Ascending aorta (tissue), 2 donors: ENCODE measurements at places on chromosomes 3 and 15.

DNA sequence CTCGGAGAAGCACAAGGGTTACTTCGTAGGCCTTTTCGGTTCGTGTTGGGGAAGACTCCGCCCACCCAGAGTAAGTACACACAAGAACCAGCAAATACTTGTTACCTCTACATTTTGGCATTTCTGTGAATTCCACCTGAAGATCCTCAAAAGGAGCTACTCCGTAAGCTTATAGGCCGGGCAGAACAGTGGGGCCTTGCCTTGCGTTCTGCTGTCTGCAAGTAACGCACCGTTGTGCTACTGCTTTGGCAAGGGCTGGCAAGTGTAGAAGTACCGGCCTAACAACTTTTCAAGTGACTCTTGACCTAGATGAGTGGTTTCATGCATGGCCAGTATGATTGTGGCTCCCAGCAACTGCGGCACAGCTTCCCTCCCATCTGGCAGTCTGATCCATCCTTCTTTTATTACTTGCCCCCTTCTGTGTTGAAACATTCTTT lies 6.4 kb upstream of the DNAAF4 start:
- DNase-seq, result no peak

GRCh38 chr3:78507196-78507984 lies 1260.4 kb downstream of the ROBO1 start:
- DNase-seq, result no peak

DNA sequence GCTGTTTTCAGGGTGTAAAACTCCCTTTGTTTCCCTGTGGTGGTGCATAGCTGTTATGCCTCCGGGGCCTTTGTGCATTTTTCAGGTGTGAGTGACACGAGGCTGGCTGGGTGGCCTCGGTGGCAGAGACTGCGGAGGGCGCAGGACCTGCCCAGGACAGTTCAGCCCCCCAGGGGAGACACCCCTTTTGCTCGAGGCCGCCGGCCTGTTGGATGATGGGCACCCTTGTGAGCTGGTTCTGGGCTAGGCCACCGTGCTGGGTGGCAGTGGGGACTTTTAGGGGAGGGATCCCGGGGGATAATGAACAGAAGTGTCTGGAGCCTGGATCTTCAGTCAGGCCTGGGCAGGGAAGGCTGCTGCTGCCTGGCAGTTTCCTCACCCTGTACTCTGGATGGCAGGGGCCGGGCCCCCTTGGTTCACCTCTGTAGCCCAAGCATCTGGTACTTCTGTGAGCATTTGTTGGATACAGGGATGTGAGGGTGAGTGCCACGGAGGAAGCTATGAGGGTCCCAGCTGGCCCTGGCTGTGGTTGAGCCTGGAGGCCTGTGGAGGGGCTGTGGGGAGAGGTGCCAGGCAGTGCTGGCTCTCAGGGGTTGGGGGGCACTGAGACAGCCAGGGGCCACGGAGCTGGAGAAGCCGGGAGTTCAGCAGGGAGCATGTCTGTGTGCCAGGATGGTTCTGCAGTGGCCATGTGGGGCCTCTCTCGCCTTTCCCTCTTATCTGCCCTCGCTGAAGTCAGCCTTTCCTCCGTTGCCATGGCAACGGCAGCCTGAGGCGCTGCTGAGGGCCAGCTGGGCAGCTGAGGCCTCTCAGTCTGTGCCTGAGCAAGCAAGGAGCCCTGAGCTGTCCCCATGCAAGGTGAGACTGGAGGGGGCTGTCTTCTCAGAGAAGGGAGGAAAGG lies 49.0 kb downstream of the KY start:
- no peak for DNase-seq

- no peak for DNase-seq
These were observed 7.3 kb downstream of the GPR149 start for GRCh38 chr3:154422694-154423093.

DNA sequence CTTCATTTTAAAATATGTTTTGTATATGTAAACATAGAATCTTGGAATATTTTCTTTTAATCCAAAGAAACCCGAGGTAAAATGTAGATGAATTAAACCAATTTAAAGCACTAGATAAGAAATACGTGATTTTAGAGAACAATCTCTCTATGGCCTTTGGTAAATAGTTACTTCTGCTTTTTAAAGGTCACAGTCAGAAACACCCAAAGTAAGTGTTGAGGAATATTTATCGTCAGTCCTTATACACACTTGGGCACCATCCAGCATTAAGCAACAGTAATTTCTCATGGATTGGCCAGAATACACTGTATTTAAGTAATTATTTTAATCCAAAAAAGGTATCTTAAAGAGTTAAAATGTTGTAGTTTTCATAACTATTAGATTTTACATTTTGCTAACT lies 713.2 kb downstream of the NLGN1 start:
- no peak for DNase-seq

DNA sequence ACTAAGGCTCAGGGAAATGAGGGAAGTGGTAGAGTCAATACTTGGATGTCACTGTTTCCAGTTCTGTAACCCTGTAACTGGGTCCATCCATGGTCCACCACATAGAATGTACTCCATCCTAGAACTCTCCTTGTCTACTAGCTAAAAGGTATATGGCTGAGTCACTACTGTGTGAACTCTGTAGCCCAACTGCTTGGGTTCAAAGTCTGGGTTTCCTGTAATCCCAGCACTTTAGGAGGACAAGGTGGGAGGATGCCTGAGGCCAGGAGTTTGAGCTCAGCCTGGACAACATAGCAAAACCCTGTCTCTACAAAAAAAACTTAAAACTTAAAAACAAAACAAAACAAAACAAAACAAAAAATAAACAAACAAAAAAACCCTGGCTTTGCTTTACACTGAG lies 5.3 kb upstream of the DIS3L start:
- DNase-seq, result no peak

- no peak for DNase-seq
These were observed 21.8 kb upstream of the MUSTN1 start for GRCh38 chr3:52856666-52857065.

- no peak for DNase-seq
These were observed 8.1 kb downstream of the ABTB1 start for GRCh38 chr3:127680798-127681221.

- no peak for DNase-seq
These were observed 37.4 kb downstream of the TXNRD3 start for GRCh38 chr3:126617571-126617970.

DNA sequence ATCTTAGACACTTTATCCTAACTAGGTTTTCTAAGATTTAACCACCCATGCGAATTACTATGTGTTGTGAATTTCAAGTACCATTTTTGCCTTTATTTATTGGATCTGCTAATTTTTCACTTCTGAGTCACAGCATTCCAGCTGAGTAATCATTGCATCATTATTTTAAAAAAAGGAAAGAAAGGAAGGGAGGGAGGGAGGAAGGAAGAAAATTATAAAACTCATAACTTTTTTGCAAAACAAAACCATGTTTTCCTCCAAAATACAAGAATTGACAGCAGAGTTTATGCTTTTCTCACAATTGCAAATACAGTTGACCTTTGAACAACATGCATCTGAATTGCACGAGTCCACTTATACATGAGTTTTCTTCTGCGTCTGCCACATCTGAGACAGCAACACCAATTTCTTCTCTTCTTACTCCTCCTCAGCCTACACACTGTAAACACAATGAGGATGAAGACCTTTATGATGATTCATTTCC lies 651.4 kb upstream of the NECTIN3 start:
- no peak for DNase-seq

DNA sequence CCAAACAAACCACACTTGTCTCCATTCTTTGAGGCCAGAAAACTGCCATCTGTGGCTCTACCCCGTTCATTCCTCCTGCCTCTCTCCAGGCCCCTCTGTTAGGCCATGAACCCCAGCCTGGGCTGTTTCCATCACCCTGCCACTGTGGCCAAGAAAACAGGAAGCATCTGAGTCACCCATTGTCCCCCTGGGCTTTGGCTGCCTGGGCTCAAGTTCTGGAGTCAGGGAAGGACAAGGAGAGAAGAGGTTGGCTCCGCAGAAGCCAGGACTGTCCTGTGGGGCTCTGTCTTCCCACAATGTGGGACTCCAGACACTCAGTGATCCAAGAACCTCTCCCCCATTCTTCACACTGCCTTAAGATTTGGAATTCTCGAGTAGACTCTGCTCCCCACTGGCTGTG lies 14.8 kb upstream of the LCTL start:
- peak; percentile 74 for DNase-seq

DNA sequence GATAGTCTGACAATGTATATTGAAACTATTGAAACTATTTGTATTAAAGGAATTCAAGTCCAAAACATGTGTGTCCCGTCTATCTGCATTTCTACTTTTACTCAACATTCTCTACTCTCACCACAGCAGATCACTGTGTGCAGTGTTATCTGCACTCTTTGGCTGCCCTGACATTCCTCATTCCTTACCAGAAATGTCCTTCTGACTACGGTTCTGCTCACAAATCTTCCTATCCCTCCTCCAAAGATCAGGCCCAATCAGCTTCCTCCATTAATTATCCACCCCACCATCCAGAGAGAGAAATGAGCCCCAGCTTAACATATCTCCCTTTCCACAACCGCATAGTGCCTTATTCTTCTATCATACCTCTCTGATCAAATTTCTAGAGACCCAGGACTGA lies 94.7 kb downstream of the TBL1XR1 start:
- no peak for DNase-seq

DNA sequence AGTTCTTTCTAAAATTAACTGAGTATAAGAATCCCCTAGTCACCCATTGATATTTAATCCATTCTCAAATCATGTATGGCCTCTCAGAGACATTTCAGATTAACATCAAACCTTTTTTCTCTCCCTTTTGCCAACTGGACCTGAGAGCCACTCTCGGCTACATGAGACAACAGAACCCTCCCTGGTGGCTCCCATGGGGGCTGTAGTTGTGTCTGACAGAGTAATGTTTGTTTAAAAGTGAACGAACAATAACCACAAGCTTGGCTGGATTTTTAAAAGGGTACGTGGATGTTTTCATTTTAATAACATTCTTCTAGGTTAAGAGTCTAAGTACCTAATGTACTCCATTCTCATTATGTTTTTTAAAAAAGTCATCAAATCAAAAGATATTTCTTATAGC lies 37.1 kb downstream of the P3H2 start:
- no peak for DNase-seq

- peak; percentile 81 for DNase-seq
These were observed 60.0 kb downstream of the PIK3CB start for GRCh38 chr3:138774529-138775253.

DNA sequence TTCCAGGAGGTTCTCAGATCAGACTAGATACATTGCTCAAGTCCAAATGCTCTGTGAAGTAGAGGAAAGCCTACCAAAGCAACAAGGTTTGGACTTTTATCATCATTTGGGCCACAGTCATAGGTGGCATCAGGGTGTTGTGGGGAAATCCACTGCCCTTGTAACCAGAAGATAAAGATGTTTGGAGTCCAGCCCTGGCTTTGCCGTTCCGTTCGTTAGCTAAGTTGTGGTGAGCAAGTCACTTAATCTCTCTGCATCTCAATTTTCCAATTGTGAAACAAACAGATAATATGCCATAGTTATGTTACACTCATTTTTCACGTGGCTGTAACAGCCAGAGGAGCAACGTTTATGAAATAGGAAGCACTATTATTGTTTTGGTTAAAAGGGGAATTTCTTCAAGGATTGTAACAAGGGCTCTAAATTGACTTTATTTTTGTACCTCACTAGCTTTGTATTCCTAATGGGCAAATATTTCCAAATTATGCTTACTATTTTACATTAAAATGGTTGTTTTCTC lies 125.6 kb downstream of the CD47 start:
- no peak for DNase-seq

DNA sequence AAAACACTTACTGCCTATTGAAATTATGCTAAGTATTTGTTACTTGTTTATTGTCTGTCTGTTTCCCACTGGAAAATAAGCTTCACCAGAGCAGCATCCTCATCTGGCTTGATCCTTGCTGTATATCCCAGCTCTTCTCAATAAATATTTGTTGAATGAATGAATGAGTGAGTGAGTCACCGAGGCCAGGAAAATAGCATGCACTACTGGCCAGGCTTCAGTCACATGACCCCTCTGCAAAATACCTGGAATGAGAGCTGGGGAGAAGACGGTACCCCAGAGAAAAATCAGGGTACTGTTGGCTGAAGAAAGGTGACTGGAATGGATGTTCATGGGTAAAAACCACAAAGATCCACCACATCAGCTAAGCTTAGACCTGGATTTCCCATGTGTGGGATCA lies 331.9 kb downstream of the SHQ1 start:
- no peak for DNase-seq

DNA sequence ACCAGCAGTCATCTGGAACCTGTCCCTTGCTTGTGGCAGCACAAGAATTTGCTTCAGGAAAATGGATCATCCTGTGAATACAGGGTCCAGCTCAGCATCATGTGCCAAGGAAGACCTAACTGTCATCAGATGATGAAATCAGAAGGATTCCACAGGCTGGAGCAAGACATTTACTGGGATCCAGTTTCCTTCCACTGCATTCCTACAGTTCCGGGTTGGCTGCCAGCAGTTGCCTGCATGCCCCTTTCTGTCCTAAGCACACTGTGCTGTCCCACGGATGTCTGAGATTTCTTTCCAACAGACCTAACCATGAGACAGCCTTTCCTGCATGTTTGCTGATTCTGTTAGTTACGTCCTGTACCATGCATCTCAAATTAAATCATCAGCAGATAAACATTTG lies 140.7 kb downstream of the IMPG2 start:
- DNase-seq, result no peak

GRCh38 chr3:159057621-159058020 lies 255.8 kb downstream of the MFSD1 start:
- DNase-seq, result no peak

GRCh38 chr15:33067456-33067855 lies 127.1 kb downstream of the FMN1 start:
- DNase-seq, result no peak

DNA sequence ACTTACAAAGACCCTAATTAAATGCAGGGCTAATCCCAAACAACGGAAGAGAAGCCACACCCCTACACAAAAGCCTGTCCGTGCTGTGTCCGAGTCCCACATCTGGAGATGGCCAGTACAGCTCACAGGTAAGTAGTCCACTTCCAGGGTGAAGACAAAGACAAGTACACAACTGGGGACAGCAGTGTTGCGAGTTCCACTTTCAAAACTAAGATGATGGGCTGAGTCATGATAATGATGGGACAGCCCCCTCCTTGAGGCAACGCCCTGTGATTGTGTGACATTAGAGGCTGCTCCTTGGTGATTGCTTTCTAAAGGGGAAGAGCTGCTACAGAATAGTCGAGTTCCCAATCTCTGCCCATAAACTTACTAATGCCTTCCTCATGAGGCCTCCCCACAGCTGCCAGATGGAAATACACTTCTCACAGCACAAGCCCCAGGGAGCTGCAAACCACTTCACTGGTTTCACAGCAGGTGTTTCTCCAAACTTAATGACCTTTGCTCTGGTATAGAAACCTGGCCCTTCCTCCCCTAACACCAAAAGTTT lies 27.6 kb downstream of the RFT1 start:
- DNase-seq, result no peak

DNA sequence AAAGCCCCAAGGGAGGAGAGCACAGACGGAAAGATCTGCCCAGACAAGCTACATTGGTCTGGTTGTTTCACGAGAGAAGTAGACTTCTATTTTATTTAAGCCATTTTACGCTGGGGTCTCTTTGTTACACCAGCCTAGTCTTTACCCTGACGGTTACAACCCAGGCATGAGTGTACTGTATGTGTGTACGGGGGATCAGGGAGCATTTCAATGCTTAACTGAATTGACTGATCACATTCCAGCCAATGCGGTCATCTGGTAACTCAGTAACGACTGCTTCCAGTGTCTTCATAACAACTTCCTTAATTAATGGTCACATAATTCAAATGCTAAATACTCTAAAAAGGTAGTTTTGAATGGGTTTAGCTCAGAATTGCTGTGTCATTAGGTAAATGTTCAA lies 288.6 kb downstream of the FOXP1 start:
- no peak for DNase-seq

GRCh38 chr15:76973362-76973743 lies 21.6 kb upstream of the PSTPIP1 start:
- DNase-seq, result no peak
